ENCODE measurements at places on chromosomes 4 and X.

GRCh38 chrX:123223859-123224258 lies 39.8 kb downstream of the GRIA3 start:
- no peak for DNase-seq

DNA sequence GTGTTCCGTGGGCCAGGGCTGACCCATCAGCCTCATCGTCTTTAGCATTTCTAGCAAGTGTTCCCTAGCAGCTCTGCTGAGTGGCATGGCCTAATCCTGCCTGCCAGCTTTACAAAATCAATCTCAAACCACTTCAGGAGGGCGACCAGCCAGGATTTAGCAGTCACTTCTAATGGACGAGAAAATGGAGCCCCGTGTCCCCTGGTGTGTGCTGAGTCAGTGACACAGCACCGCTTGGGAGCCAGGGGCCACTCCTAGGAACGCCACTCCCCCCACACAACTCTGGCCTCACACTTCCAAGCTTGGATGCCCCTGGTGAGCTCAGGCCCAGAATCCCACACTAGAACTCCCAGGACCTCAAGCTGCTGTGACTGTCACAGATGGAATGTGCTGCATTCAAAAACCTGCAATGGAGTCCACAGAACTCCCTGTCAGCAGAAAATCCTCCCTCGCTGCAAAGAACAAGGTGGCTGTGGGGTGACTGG lies 311.2 kb upstream of the GATB start:
- no peak for DNase-seq

- DNase-seq: no peak
Measured at GRCh38 chr4:70583952-70584834, 7.9 kb upstream of the AMBN start.

GRCh38 chrX:105658136-105658535 lies 164.2 kb upstream of the NRK start:
- DNase-seq: no peak

GRCh38 chr4:67581208-67581857 lies 22.8 kb downstream of the STAP1 start:
- DNase-seq: no peak

DNA sequence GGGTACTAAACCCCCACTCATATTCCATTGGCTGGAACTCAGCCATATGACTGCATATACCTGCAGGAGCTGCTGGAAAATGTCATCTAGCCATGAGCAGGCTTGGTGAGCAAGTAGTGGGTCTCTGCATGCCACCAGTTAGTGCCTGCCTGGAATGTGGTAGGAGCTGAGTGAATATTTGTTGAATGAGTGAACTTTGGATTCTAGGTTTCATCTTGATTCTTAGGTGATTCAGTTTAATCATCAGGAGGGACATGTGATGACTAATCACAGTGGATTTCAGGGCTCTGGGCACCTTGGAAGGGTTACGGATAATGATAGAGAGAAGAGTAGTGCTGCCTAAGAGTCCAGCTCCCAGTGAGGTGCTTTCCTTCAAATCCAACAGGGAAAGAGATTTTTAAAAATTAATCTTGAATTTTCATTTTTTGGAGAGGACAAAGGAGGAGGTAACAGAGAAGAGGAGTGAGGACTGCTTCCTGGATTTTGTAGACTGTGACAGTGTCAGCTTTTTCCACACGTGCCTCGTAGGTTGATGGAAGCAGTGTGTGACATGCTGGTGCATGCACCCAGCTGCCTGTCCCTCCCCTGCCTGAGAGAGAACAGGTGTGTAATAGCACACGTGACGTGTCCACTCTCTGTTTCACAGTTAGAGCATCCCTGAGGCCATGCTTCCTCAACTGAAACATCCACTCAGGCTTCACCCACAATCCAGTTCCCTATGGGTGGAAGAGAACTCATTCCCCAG lies 30.4 kb downstream of the NHS start:
- no peak for DNase-seq
